Fibroblast of lung (primary cell): ENCODE measurements at places on chromosomes 5 and 9. TPM values are rescaled to one million over a fixed set of nuclear protein-coding genes. Genes with fewer than 3 reads are reported as not detected.
A peak's percentile ranks its signal among the peaks of the same experiment; 100 is the strongest.

The ZNF879 gene
- 6.2 and 7.1 TPM in 2 replicates for total RNA-seq

DNA sequence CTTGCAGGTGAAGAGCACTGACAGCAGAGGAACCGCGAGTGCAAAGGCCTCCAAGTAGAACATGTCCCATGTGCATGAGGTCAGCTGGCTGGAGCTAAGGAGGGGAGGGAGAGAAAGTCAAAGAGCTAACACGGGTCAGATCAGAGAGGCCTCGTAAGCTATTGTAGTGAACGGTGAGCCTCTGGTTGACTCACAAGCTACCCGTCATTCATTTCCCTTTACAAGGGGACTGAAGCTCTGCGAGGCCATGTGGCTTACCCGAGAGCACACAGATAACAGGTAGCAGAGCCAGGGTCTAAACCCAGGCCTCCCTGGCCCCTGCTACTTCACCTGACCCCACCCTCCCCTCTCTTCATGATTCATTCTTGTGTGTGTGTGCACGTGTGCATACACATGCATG is 152.7 kb upstream of the ADRA1B start:
- H3K27ac ChIP-seq: no peak overlapping the region
- H3K27me3 ChIP-seq: no peaks in the 10 kb centered on the region
- H3K36me3 ChIP-seq: no peaks in the 10 kb centered on the region

The ANKH gene
- total RNA-seq: 5.4 and 5.8 TPM in 2 replicates

- H3K4me1 ChIP-seq: no peaks in the 10 kb centered on the region
- H3K27ac ChIP-seq: no peak overlapping the region
- no peaks in the 10 kb centered on the region for H3K27me3 ChIP-seq
- no peak for DNase-seq
Observed at GRCh38 chr9:93669958-93670207, 93.5 kb downstream of the PHF2 start.

The BTNL3 gene
- not detected in 2 replicates for total RNA-seq

GRCh38 chr5:125597338-125597737 is 825.9 kb upstream of the GRAMD2B start:
- no peaks in the 10 kb centered on the region for H3K36me3 ChIP-seq
- peak; percentile 84 for DNase-seq
- no peak overlapping the region for H3K27ac ChIP-seq
- peaks cover 8% of the 10 kb centered on the region for H3K4me1 ChIP-seq

The INSL4 gene
- not detected in 2 replicates for total RNA-seq
